ENCODE measurements at places on chromosomes 7 and 10.

GRCh38 chr10:77533887-77534278 lies 103.7 kb downstream of the KCNMA1 start:
- DNase-seq: no peak

DNA sequence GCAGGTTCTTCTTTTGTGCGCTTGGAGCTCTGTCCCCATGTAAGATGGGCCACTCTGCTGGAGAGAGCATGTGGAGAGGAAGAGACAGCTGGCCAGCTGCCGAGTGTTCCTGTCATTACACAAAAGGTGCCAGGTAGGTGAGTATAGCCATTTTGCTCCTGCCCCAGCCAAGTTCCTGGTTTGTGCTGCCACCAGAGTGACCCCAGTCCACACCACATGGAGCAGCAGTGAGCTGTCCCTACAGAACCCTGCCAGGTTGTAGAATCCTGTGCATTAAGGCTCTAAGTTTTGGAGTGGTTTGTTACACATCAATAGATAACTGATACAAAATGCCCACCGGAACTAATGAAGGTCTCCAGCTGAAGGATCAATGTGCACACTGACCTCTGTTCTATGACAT lies 84.6 kb upstream of the GHITM start:
- no peak for DNase-seq

- DNase-seq: no peak
These were observed 103.9 kb downstream of the SKAP2 start for GRCh38 chr7:26760501-26760900.

DNA sequence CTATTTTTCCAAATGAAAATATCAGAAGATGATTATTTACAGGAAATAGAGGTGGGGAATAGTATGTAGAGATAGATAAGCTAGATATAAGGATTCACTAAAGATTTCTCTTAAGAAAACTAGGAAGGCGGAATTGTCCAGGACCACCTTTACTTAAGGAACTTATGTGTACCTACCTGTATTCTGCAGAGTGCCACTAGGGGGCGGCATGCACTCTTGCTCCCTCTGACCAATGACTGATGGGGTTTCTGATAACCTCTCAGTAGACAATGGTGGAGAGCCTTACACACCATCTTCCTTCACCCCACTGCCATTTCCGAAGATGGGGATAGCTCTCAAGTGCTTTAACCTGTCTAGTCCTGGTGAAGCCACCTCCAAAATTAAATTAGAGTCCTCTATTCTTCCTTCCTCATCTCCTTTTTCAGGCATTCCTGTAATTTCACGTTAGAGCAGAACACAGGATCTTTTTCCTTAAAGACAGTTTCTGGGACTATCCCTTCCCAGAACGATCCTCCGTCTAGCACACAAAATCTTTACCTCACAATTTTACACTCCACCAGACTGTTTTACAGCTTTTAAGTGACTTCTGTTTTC lies 453.1 kb downstream of the SORCS1 start:
- no peak for DNase-seq

DNA sequence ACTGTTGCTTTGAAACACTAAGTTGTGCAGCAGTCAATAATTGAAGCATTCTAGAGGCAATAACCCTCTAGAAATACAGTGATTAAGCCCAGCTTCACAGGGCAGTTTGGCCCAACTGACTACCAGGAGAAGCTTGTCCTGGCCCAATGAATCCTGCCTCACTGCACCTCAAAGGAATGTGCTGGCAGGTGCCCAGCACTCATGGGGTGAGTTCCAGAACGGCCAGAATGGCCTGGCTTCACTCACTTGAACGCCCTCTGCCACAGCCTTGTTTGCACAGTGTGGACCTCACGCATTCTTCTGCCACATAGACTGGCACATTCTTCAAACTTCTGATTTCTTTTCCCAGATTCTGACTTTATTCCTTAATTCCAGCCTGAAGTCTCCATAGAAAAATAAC lies 6.6 kb upstream of the ITIH2 start:
- DNase-seq: no peak

DNA sequence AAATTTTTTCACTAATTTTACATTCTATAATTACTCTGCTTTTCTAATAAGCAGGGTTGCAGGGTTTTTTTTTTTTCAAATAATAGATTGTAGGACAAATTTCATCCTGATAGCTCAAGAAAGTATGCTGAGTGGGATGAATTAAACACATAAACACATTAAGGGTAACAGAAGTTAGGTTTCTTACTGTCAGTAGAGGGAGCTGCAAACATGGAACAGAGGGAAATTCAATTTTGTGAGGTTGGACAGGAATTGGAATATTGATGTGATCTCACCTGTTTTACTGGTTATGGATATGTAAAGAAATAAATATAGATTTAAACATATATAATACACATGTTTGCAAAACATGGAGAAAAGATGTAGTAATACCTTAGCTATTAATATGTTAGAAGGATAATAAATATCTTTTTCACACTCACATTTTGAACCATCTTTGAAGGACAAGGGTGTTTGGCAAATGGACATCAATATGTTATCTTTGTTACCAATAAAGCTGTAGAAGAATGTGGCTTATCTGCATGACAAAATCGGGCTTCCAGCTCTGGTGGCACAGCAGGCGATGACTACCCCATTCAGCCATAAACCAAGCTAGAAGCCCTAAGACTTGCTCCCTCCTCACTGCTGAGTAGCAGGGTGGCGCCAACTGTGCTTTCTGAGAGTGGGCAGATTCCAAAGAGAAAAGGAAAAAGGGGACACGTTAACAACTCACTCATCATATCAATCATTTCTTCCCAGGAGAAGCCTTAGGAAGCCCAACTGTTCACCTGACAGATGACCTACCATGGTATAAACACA lies 1257.4 kb downstream of the GATA3 start:
- DNase-seq: no peak

- DNase-seq: no peak
These were observed 9.8 kb downstream of the LFNG start for GRCh38 chr7:2529161-2530070.

DNA sequence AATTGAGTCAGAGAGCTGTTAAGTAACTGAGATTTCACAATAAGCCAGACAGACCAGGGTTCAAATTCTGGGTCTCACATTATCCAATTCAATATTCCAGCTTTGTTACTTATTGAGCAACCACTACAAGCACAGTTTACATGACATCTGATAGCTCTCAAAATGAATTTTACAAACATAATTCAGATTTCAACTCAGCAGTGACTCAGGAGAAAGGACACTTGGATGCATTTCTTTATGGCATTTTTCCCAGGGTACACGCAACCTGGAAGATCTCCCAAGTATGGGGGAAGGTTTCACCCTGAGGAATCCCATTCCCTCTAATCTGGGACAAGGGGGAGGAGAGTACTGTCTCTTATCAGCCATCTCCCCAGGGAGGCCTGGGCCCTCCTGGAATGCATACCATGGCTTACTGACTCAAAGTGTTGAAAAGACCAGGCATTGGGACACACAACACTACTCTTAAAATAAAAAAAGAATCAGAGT lies 102.4 kb downstream of the CFTR start:
- no peak for DNase-seq

GRCh38 chr10:69292459-69292858 lies 14.2 kb downstream of the HK1 start:
- no peak for DNase-seq

DNA sequence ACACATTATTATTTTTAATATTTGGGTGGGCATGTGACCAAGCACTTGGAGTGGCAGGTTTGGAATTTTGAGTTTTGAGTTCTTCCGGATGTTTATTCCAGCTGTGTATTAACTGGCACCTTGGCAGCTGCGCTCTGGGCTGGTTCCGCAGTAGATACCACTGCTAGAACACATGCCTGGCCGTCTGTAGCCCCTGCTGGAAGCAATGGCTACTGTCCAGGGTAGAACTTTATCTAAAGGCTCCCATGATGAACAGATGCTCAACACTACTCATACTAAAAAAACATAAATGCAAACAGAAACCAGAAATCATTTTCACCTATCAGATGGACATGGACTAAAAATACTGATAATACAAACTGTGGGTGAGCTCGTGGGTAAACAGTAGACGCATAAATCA lies 19.4 kb upstream of the SH3PXD2A start:
- DNase-seq: no peak

DNA sequence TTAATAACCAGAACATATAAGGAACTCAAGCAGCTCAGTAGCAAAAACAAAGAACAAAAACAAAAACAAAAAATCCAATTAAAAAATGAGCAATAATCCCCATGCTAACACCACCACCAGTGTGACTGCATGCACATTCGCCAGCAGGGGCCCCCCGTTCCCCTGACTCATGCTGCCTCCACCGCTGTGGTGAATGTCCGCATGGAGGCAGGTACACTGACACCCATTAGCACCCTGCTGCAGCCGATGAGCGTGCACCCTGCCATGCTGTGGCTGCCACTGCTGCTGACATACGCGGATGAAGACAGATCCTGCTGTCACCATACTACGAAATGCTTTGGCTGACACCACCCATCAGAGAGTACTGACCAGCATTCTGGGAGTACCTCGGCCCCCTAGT lies 321.6 kb upstream of the LRRTM3 start:
- no peak for DNase-seq

- no peak for DNase-seq
These were observed 104.8 kb downstream of the EMX2 start for GRCh38 chr10:117647306-117647705.

GRCh38 chr10:133059571-133059970 lies 28.2 kb upstream of the ADGRA1 start:
- no peak for DNase-seq

- DNase-seq: no peak
These were observed 72.6 kb downstream of the VWA2 start for GRCh38 chr10:114311496-114312209.

GRCh38 chr10:100776671-100777070 lies 31.3 kb downstream of the PAX2 start:
- DNase-seq: no peak

DNA sequence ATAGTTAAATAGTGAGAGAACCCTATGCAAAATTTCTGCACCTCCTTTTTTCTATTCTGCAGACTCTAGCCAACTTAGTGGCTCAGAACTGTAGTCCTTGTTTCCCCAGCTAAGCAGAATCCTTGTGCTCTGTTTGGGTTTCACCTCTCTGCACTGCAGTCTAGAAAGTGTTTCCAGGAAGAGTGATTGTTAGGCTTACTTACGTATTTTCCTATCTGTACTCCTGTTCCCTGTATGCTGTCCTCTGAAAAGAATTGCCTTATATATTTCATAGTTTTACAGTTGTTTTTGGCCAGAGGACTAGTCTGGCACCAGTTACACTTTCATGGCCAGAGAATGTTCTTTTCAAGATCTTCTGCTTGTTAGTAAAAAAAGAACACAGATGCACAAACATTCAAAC lies 154.6 kb upstream of the POT1 start:
- DNase-seq: no peak

DNA sequence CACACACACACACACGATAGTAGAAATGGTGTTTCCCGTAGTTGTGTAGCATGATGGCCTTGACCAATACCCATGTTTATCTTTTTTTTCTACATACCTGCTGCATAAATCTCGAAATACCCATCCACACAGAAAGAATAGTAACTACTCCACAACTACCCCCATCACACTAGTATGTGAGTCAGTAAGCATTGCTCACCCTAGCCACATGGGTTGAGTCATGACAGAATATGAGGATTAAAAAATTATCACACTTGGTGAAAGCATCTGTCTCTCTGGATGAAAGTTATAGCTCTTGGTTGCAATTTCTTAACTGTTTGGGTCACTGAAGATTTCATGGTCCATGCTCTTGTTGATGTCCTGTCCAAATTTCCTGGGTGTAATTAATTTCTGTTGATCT lies 103.4 kb upstream of the MDFIC start:
- DNase-seq: no peak

- DNase-seq: no peak
These were observed 173.8 kb upstream of the HPS1 start for GRCh38 chr10:98620503-98620902.

DNA sequence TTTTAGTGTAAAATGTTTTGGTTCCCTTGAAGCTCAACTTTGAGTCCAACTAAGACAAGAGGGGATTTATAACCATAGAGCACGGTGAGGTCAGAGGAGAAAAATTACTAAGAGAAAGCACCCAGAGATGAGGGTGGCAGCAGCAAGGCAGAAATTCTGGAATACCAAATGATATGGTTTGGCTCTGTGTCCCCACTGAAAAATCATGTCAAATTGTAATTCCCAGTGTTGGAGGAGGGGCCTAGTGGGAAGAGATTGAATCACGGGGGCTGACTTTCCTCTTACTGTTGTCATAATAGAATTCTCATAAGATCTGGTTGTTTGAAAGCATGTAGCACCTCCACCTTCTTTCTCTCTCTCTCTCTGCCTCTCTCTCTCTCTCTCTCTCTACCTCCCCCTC lies 19.4 kb upstream of the AKR1C1 start:
- DNase-seq: no peak

GRCh38 chr7:128405471-128406313 lies 4.1 kb downstream of the IMPDH1 start:
- DNase-seq: no peak

GRCh38 chr7:84675633-84676034 lies 481.0 kb upstream of the SEMA3A start:
- no peak for DNase-seq

- DNase-seq: no peak
These were observed 30.7 kb downstream of the ERCC6 start for GRCh38 chr10:49508249-49508648.

DNA sequence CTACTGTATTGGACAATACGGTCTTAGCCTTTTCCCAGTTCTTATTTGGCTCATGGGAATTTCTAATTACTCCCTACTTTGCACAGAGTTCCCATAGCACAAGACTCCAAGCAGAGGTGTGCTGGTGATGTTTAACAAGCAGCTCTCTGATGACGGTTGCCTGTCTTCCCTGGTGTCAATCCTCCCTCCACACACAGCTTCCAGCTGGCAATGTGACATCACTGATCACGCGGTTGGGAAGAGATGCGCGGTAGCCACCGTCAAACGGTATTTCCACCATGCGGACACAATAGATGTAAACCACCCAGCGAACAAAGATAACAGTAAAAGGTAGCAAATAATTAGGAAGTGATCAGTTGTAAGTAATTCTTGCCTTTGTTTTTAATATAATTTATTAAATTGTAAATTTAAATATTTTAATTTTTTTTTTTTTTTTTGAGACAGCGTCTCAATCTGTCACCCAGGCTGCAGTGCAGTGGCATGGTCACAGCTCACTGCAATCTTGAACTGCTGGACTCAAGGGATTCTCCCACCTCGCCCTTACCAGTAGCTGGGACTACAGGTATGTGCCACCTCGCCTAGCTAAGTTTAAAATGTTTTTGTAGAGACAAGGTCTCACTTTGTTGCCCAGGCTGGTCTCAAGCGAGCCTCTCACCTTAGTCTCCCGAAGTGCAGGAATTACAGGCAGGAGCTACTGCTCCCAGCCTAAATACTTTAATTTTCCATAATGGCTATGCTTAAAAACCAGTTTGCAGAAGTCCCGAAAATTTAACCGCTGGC lies 36.3 kb upstream of the IL15RA start:
- no peak for DNase-seq

- DNase-seq: peak; percentile 90
These were observed at the start of gene TSPAN15 for GRCh38 chr10:69451209-69451783. Gene TSPAN15, plus strand, starts transcription at chr10:69451465. Its CDS starts 130 bp downstream, at chr10:69451595.

GRCh38 chr10:1608851-1609647 lies 128.3 kb downstream of the ADARB2 start:
- no peak for DNase-seq

All from left forelimb (tissue), 1 donor.